ENCODE measurements at places on chromosomes 6 and 20.

- no peak for DNase-seq
These were observed 157.6 kb downstream of the NFATC2 start for GRCh38 chr20:51384875-51385274.

DNA sequence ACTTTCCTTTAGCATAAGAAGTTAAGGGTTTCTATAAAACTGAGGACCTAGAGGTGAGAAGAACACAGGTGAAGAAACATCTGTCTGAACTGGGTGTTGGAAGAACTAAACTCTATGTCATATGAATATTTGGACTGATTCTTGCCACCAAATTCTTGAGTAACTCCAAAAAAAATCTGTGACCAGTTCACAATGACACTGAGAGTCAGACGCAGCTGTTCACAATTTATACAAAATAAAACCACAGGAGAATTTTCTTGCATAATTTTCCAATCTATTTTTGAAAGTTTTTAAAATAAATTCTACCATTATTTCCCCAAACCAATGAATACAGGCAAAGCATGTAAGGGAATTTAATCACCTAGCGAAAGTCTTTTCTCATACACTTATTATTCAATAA, 148.1 kb upstream of the TCF21 start:
- DNase-seq: no peak

GRCh38 chr20:2122936-2123335, 21.3 kb downstream of the STK35 start:
- DNase-seq: no peak

DNA sequence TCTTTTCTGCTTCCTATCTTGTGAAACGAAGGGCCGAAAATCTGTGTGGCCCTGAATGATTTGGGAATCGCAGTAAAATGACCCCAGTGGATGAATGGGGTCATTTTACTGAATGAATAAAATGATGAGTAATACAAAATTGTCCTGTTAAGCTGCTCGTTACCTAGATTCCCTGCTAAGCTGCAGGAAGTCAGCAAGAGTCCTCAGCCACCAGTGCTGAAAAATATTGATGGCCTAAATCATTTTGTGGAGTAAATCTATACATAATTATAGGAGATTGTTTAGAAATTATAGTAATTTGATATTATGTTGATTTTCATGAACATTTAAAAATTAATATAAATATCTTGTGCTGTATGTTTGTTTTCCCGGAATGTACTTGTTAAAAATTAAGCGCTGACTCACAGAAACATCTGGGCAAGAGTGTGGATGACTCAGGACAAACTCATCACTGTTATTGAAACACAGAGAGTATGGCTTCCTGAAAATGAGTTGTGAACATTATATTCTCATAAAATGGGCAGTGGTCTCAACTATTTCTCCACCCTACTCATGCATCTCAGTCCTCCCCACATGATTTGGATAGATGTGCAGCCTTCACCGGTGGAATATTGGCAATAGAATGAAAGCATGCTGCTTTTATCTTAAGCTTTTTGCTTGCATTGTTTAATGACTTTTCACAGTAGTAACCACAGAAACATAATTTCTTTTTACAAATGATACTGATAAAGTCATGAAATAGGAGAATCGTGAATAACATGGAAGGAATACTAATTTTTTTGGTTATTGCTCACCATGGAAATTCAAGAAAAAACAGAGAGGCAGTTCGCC, 36.2 kb upstream of the RGS17 start:
- no peak for DNase-seq

GRCh38 chr6:169087443-169088041, 166.1 kb downstream of the THBS2 start:
- no peak for DNase-seq

DNA sequence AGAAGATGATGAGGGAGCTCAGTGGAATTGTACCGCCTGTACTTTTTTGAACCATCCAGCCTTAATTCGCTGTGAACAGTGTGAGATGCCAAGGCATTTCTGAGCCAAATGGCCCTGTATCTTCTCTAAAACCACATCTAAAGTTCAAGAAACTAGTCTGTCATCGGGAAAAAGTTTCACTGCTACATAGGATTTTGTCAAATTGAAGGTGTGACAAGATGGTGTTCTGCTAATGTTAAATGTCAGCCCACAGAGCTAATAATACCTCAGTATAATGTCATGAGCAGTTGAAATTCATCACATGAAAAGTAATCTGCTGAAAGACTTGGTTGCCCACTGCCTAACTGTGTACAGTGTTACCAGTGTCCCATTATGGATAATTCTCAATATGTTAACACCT, 9.6 kb downstream of the SUMO4 start:
- no peak for DNase-seq

DNA sequence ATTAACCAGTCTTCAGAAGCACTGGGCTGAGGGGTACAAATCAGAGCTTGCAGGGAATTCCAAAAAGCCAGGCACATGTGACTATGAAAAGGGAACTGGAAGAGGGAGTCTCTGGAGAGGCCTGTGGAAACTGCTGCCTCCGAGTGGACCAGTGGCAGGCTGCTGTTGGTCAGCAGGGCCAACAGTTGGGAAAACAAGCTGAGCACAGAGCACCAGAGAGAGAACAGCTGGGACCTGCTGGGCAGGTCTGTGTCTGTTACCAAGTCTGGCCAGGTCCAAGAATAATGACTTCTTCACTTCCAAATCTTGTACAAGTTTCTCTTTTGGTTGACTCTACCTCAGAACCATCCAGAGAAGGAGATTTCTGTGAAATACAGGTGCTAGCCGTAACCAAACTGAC, 81.4 kb downstream of the LIN28B start:
- DNase-seq: no peak

GRCh38 chr20:54144847-54145414, 28.9 kb downstream of the CYP24A1 start:
- DNase-seq: no peak

- DNase-seq: peak; percentile 40
These were observed 74.9 kb downstream of the NCOA3 start for GRCh38 chr20:47576516-47577033.

- DNase-seq: no peak
These were observed 239.2 kb downstream of the GMPR start for GRCh38 chr6:16477367-16478149.

GRCh38 chr6:41371992-41372831, 36.8 kb downstream of the NCR2 start:
- no peak for DNase-seq

DNA sequence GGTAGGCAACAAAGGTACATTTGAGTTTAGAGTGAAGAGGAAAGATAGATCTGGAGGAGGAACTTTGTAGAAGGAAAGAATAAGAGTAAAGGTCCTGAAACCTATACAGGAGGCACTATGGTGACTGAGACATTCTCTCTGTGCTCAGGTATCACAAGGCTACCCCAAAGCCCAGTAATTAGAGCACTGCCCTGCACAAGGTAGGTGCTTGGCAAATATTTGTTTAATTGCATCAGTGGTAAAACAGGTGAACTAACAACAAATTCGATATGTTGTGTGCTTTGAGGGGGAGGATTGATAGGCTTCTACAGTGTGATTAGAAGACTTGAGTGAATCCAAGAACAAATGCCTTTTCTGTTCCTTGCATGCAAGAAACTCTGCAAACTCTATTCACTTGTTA, 6.8 kb upstream of the TSHZ2 start:
- DNase-seq: no peak

GRCh38 chr6:37971266-37971665, 151.7 kb downstream of the ZFAND3 start:
- DNase-seq: no peak

- no peak for DNase-seq
These were observed 55.3 kb downstream of the BACH2 start for GRCh38 chr6:90241229-90241880.

GRCh38 chr6:139019722-139020121, 8.8 kb upstream of the ABRACL start:
- no peak for DNase-seq

GRCh38 chr20:34753706-34754461, 49.7 kb downstream of the TP53INP2 start:
- no peak for DNase-seq

- DNase-seq: no peak
These were observed 32.1 kb upstream of the TGM2 start for GRCh38 chr20:38197217-38197616.

DNA sequence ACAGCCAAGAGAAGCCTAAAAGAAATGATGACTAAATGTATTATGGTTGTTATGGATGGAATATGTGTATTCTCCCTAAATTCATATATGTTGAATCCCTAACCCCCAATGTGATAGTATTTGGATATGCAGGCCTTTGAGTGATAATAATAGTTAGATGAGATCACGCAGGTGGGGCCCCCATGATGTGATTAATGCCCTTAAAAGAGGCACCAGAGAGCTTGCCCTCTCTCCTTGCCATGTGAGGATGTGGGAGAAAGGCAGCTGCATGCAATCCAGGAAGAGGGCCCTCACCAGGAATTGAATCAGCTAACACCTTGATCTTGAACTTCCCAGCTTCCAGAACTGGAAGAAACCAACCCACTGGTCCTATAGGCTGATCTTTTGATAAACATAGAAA, 190.6 kb upstream of the TCF21 start:
- no peak for DNase-seq

DNA sequence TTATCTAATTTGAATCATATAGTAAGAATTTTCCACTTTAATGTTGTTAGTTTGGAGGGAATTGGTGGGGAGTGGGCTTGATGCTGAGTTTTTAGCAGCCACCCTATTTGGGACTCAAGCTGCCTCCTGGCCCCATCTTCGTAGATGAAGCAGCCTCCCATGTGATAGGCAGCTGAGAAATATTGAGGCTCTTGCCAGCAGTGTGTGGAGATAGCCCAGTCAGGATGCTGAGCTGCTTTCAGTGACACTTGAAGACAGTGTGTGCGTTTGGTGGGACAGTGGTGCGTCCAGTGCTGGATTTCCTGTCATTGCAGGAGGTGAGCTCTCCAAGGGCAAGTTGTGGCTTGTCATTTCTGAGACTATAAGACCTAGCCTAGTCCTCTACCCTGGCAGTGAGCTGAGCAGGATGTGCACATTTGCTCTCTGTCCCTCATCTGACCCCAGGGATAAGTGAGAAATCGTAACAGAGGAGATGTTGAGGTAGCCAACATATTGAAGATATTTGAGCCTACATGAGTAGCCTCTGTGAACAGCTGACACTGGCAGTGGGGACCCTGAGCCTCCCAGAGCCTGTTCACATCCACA, 47.9 kb upstream of the RNF8 start:
- no peak for DNase-seq

DNA sequence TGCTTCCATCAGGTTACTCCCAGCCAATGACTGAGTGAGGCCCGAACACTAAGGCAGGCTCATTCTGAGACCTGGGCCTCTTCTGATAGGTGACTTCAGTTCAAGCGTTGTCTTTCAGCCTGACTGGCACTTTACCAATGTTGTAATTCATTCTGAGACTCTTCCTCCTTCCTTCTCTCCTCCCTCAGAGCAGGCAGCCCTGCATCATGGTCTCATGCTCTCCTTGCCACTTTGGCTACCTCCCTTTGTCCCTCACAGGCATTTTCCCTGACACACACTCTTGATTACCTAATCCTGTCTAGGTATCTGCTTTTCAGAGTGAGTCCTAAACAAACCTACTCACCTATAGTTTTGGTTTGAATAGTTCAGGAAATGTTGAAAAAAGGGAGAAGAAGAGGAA, 12.6 kb upstream of the WFDC12 start:
- DNase-seq: no peak

DNA sequence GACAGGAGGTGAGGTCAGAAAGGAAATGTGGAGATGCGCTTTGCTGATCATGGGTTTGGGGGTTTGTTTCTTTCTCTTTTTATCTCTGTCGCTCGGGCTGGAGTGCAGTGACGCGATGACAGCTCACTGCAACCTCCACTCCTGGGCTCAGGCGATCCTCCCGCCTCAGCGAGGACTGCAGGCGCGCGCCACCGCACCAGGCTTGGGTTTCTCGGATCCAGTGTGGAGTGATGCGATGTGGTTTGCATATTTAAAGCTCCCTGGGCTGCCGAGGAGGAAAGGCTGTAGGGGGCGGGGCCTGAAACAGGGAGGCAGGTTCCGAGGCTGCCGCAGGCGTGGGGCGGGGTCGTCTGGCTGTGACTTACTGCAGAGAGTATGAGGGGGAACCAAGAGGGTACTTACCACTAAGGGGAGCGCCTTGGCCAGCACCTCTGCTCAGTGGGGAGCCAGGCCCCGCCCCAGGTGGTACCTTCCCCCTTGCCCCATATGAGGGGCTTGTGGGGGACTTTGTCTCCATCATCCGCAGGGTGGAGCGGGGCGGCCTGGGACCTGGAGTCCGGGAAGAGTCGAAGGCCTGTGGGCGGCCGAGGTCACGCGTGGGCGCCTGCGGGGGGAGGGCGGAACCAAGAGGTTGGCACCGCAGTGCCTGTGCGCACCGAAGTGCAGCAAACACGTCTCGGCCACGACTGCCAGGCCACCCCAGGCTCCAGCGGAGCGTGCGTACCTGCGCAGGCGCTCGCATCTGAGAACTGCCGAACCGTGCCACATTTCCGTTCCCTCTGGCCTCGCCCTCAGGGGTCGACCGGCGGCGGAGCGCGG, 12.7 kb upstream of the BAK1 start:
- no peak for DNase-seq

GRCh38 chr6:109221543-109222195, 126.4 kb downstream of the CEP57L1 start:
- no peak for DNase-seq

GRCh38 chr6:157133856-157134255, 189.5 kb downstream of the TMEM242 start:
- DNase-seq: no peak

- no peak for DNase-seq
These were observed 3.0 kb downstream of the LAMA4 start for GRCh38 chr6:112251171-112251875.

- DNase-seq: no peak
These were observed 48.1 kb downstream of the NOL4L start for GRCh38 chr20:32536851-32537656.

- no peak for DNase-seq
These were observed 663.4 kb downstream of the KHDRBS2 start for GRCh38 chr6:61622601-61623000.

GRCh38 chr6:76518443-76518842, 446.0 kb upstream of the IMPG1 start:
- DNase-seq: no peak

DNA sequence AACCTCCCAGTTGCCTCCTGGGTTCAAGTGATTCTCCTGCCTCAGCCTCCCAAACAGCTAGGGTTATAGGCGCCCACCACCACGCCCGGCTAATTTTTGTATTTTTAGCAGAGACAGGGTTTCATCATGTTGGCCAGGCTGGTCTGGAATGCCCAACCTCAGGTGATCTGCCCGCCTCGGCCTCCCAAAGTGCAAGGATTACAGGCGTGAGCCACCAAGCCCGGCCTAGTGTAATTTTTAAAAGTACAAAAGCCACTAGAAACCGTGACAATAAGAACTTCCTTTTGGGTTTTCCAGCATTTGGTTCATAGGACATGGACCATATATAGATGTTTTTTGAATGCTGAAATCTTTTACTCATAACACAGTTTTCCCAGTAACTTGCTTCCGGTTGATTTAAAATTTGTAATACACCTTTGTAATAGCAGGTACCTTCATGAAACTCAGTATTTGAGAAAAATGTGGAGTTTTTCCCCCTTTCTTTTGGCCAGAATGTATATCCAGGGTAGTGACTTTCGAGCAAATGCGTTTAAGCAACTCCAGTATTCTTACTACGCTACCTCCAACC, 467 bp downstream of the PXT1 start:
- no peak for DNase-seq
